ENCODE measurements at places on chromosomes 1 and 21.

GRCh38 chr1:87151500-87152421 is 176.9 kb upstream of the LMO4 start:
- peak; percentile 71 for DNase-seq

DNA sequence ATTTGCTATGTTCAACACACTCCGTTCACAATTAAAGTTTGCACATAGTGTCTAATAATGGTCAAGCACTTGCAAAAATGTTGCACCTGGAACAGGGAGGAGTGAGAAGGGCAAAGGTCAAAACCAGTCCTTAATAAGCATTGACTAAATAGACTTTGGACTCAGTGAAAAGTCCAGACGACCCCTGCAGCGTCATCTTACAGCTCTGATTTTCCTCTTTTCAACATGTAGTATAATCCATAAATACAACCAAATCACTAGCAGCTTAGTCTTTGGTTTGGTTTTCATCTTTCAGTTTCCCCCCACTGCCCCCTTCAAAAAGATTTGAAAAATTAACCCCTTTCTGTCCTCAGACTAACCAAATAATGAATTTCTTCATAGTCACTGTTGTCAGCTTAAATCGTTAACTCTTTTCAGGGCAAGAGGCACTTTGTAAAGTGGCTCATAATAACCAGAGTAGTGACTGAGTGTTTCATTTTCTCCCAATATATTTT is 290.3 kb downstream of the PTPRC start:
- no peak for DNase-seq

DNA sequence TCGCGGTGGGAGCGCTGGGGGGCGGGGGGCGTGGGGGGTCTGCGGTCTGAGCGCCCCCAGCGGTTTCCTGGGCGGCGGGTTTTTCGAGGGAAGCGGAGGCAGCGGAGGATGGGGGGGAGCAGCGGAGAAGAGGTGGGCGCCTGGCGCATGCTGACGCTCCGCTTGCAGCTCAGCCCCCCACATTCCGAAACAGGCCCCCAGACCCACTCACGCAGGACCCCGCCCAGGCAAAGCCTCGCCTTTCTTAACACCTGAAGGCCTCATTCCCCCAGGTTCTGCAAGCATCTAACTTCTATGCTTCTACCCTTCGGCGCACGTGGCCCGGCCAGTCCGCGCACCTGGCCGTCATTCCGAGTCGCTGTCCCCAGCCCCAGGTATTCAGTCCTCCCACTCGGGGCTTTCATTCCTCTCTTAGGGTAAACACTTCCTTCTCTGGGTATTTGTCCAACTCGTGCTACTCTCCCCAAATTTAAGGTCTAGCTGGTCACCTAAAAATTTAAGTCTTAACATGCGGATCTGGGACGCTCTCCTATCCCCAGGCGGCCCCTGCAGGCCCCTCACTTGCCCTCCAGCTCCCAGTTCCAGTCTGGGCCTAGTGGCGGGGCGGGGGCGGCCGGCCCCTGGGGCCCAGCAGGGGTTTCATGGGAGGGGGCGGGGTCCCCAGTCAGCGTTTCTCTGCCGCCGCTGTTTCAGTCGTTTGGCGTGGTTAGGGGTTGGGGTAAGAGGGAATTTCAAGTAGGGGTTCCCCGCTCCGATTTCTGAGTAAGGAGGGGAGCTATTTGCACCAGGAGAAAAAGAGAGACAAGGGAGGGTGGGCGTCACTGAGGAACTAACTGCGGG is 2.8 kb upstream of the ZBTB7B start:
- peak; percentile 40 for DNase-seq

DNA sequence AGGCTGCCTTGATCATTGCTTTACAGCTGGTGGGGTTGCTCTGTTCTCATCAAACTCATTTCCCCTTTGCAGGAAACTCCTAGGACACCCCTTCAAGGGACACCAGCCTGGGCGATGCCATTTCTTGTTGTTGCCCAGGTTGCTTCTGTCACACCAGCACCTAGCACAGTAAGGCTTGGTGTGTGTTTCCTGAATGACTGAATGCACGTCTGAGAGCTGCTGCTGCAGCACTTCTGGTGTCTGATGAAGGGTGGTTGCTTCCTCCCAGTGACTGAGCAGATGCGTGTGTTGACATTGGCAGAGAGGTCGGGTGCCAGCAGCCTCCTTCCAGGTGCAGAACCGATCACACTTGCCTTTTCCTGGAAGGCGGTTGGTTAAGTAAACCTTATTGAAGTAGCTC is 477.4 kb downstream of the CAMTA1 start:
- no peak for DNase-seq

DNA sequence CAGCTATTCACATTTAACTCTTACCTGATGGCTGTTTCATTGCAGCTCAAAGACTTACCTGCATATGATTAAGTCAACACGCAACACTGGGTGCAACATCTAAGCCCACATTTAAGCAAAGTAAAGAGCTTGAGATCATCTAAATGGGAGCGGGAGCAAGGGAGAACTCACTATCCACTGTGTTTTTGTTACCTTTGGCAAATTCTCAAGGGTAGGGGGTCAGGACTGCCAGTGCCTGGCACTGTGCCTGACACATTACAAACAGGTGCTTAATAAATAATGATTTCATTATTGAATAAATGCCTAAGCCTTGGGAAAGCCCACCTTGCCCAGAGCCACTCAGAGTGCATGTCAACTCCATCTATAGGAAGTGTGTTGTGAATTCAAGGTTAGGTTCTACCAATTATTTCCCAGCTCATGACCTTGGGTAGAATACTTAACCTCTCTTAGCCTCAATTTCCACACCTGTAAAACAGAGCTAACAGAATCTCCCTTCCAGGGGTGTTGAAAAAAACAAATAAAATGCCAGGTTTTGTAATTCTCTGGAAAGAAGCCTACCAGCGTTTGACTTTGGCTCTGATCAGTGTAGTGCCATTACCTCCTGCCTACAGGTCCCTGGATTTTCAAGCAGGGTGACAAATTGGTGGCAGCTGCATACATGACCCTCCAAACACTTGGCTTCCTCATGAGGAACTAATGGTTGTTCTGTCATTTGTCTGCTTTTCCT is 109.7 kb downstream of the TGFBR3 start:
- no peak for DNase-seq

GRCh38 chr1:6180268-6180706 is at the start of gene CHD5:
Gene CHD5 (minus strand): TSS chr1:6180321. CDS start chr1:6180023, 298 bp downstream.
- peak; percentile 55 for DNase-seq

- no peak for DNase-seq
Observed at GRCh38 chr1:86829321-86829720, 84.6 kb downstream of the SELENOF start.

DNA sequence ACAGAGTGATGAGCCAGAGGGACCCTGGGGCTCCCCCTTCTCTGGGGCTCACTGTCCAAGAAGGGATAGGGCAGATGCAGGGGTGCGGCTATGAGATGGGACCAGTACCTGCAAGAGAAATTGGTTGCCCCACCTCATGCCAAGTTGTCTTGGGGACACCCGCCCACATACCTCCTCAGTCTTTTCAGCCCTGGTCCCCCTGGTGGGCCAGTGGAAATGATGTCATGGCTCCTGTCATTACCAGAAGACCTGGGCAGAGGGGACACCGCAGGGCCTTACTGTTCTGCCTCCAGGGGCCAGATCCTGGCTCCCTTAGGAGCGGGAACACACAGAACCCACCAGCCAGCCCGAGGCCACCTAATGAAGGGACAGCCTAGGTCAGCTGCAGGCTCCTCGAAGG is 63.2 kb downstream of the CDK18 start:
- no peak for DNase-seq

- DNase-seq, result no peak
Observed at GRCh38 chr1:39755965-39756659, 15.0 kb downstream of the OXCT2 start.

- DNase-seq, result no peak
Observed at GRCh38 chr21:43031121-43031619, 44.5 kb downstream of the CBS start.

DNA sequence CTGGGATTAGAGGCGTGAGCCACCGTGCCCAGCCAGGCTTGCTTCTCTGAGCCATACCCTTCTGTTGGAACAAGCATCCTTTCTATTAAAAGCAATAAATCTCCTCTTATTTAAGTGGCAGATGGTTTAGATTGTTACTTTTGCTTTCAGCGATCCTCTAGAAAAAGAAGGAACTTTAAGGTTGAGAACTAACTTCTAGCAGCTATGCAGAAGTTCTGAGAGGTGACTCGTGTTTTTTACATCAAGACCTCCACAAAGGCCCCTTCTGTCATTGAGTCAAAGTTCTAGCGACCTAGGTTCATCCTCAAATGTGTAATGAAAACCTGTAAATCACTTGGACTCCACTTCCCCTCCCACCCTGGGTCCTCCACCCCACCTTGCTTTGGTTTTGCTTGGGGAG is 30.8 kb downstream of the PLEKHO1 start:
- DNase-seq, result no peak
